ENCODE measurements at places on chromosomes 7 and 10. TPM values are rescaled to one million over a fixed set of nuclear protein-coding genes. Genes with fewer than 3 reads are reported as not detected.

DNA sequence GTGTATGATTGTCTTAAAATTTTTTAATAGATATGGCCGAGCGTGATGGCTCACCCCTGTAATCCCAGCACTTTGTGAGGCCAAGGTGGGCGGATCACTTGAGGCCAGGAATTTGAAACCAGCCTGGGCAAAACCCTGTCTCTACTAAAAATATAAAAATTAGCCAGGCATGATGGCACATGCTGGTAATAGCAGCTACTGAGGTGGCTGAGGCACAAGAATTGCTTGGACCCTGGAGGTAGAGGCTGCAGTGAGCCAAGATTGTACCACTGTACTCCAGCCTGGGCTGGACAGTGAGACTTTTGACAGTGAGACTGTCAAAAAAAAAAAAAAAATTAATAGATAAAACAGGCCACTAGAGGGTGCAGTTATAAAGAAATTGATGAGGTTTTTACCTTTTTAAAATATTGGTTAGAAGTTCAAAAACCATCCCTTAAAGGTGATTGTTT lies 20.5 kb downstream of the NOM1 start:
- no peak for DNase-seq

DNA sequence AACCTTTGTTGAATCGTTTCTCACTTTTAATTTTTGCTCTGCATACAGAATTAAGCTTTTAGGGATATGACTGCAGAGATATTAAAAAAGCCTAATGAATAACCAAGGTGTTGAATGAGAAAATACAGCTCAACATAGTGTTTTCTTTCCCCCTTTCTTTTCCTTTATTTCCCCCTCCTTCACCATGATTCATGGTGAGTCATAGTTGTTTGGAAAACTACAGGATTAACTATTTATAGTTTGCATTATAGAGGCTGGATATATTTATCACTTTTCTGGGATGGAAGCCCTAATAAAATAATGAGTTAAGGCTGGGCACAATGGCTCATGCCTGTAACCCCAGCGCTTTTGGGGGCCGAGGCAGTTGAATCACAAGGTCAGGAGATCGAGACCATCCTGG lies 115.0 kb downstream of the DNAJB9 start:
- DNase-seq, result no peak

DNA sequence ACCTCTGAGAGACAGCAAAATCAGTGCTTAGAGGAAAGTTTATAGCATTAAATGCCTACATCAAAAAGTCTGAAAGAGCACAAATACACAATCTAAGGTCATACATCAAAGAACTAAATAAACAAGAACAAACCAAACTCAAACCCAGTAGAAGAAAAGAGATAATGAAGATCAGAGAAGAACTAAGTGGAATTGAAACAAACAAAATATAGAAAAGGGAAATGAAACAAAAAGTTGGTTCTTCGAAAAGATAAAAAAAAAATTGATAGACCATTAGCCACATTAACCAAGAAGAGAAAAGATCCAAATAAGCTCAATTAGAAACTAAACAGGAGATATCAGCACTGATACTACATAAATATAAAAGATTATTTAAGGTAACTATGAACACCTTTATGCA lies 280.0 kb upstream of the NRG3 start:
- DNase-seq, result no peak

DNA sequence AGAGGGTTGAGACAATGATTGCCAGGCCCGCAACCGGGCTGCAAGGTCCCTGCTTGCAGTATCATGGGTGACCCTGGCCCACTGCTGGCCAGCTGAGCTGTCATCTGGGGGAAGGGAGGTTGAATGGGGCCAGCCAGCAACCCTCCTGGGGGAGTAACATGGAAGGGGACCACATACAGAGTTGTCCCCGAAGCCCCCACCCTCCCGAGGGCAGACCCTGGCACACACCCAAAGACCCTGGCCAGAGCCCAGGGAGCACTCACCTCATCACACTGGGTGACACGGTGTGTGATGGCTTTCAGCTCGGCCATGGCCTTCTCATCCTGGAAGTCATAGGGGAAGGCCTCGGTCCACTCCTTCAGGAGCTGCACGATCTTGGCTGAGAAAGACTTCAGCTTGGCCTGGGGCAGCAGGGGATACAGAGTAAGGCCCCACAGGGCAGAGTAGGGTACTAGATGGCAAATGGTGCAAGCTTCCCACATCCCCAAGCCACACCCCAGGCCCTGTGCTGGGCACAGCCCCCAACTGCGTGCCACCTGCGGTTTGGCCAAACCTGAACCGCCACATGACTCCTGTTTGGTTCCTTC lies 63.4 kb downstream of the CSGALNACT2 start:
- peak; percentile 31 for DNase-seq

Gene CYREN
- 40.8 TPM for total RNA-seq

Gene NPC1L1
- total RNA-seq, result not detected

Gene OR2A1
- total RNA-seq, result not detected

DNA sequence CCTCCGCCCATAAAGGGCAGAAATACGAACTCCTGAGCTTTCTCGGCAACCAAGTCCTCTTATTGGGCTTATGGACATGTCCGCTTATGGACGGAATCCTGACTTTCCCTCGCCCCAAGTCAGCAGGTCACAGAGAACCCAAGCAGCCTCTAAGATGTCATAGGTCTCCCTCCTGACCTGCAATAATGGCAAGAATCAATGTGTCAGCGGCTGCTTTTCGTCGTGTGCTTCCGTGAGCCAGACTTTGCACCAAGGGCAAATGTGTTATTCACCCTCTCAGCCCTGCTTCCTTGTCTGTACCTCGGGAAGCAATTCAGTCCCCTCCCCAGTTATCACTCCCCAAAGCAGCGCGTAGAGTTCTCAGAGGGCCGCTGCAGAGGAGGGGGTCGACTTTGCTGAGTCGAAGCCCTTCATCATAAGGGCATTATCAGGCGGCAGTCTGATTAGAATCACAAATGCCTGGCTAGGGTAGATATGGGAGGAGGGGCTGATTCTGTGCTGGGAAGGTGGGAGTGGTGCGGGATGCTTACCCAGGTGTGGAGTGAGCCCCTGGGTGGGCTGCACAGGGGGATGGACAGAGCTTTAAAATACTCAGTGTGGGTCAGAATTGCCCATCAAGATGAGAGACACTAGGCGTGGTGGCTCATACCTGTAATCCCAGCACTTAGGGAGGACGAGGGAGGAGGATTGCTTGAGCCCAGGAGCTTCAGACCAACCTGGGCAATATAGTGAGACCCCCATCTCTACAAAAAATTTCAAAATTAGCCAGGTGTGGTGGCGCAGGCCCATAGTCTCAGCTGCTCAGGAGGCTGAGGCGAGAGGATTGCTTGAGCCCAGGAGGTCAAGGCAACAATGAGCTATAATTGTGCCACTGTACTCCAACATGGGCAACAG lies 36.0 kb downstream of the COL26A1 start:
- DNase-seq, result no peak

Gene TDRD1
- 0.20 TPM for total RNA-seq

DNA sequence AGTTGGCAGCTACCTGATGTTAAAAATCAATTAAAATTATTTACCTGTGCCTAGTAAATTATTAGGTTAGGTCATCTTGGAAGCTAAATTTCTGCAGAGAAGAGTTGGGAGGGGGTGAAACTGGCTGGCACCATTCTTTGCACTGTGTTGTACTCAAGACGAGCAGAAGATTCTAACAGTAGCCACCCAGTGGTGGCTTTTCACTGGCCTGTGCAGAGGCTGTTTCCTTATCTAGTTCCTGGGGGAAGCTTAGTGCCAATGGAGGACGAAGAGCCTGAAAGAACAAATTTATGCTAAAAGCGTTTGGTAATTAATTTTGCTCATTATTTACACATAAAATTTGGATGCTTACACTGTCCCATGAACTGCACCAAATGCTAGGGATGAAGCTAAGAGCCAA lies 595.3 kb downstream of the XPNPEP1 start:
- DNase-seq, result no peak

- DNase-seq, result no peak
Observed at GRCh38 chr7:26188957-26189541, 11.5 kb downstream of the HNRNPA2B1 start.

- no peak for DNase-seq
Observed at GRCh38 chr10:25682203-25682851, 251.7 kb upstream of the MYO3A start.

DNA sequence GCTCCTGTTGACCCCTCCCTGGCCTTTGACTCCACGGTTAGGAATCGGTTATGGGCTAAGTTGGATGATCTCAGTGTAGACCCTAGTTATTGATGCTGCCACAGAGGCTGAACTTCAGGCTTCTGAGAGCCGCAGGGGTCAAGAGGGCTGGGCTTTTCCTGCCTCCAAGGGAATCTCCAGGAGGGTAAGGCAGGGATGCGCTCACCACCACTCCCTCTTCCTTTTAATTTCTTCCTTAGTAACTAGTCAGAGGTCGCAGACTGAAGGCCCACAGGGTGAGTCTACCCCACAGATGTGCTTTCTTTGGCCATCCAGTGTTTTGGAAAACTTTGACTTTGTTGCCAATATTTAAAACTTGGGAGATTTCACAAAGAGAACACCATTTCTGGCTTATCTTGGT lies 151.0 kb upstream of the TCF7L2 start:
- no peak for DNase-seq

- no peak for DNase-seq
Observed at GRCh38 chr10:44510379-44511115, 125.7 kb upstream of the CXCL12 start.

Gene BHLHA15
- not detected for total RNA-seq

- DNase-seq, result peak; percentile 77
Observed at GRCh38 chr10:71888623-71889387, 37.8 kb upstream of the PSAP start.

GRCh38 chr10:18767981-18768380 lies 108.8 kb downstream of the ARL5B start:
- no peak for DNase-seq

DNA sequence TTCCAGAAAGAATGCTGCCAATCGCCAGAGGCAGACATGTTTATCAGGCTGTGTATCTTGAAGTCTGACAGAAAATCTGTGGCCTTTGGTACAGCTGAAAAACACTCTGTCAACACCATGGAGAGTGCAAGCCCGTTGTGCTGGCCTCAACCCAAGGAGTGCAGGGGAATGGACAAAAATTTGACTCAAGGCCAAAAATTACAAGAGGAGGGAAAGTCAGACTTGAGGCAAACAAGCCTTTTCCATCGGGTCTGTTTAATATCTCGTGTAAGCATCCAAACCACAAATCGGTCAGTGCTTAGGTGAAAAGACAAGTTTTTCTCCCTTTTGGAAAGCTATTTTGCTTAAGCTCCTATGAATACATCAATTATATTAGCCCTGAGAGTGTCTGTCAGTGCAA lies 305.3 kb upstream of the NFE2L3 start:
- no peak for DNase-seq

DNA sequence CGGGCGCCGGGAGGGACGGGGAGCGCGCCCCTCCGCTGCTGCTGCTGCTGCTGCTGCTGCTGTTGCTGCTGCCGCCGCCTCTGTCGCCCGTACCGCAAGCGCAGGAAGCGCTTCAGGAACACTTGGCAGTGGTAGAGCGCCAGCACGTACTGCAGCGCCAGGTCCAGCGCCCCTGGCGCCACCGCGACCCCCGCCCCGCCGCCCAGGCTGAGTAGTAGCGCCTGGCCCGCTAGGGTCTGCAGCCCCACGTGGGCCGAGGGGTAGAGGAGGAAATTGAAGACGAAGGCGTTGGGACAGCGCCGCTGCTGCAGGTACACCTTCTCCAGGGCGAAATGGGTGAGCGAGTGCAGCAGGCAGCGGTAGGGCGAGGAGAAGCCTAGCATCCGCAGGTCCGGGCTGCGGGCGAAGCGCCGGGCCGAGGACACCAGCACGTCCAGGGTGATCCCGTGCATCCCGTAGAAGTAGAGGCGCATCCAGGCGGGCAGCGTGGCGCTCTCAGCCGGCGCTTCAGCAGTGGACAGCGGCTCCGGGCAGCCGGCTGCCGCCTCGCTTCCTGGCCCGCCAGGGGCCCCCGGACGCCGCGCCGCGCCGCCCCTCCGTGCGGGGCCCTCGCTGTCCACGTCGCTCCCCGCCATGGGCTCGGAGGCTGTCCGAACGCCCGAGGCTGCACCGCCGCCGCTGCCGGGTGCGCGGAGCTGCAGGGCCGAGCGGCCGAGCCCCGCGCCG lies at the start of gene TMEM229A:
TMEM229A (minus strand) TSS at position 699 of the 726 bp plus-strand sequence; CDS start at position 635, 64 bp downstream.
- peak; percentile 39 for DNase-seq

DNA sequence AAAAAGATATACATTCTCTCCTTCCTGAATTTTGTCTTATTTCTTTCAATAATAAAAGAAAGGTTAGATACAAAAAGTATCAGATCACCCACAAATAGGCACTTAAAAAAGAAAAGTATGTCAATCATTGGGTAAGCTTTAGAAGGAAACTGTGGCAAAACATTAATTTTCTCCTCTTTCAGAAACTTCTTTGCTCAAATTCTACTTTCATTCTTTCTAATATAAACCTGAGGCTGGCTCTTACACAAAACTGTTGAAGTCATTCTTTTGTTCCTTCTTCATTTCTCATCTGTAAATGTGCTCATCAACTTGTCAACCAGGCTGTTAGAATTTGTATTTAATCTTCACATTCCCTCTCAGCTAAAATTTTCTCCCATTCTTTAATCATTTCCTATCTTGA lies 124.6 kb downstream of the LRRN3 start:
- DNase-seq, result no peak

GRCh38 chr7:85328456-85328998 lies 141.7 kb upstream of the SEMA3D start:
- no peak for DNase-seq

GRCh38 chr7:132779164-132779563 lies 202.9 kb upstream of the PLXNA4 start:
- DNase-seq, result no peak

DNA sequence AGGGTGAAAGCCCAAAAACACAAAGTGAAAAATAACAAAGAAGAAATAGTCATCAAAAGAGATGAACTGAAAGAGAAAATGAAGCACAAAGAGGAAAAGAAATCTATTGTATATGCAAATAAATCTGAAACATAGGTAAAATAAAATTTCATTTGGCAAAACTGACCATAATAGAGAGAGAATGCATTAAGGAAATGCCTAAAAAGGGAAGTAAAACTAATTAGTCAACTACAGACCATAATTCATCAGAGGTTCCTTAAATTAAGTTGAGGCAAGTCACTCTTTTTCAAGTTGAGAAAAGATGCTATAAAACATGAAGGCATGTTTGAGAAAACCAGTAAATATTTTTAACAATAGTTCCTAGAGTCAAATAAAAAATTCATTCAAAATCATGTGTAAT lies 233.3 kb downstream of the LRRN3 start:
- DNase-seq, result no peak

Gene PKD1L1
- 0.34 TPM for total RNA-seq

Gene ENKUR
- not detected for total RNA-seq

Gene PDK4
- total RNA-seq, result 1.2 TPM

DNA sequence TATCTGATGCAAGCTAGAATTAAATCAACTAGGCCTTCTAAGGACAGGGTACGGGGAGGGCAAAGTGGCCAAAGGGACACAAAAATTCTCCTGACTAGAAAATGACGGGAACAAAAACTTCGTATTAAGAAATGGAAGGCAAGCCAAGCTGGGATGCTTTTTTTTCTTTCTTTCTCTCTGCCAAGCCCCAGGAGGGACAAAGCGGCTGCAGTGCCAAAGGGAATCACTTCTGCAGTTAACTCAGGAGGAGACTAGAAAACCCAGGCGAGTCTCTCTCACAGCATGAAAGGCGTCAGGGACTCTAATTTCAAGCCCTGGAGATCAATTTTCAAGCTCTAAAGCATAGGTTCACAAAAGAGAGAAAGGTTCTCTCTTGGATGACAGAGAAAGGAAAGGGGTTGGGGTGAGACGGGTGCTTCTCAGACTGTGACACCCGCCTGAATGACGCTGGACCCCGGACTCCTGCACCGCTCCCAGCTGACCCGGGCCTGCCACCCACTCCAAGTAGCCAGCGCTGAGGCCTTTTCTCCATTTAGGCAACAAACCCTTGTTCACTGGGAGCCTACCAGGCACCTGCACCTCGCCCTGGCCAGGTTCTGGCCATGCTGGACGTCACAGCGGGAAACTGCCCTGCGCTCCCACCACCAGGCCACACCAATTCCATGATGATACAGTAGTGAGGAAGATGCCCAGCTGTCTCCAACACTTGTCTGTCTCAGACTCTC lies 56.5 kb downstream of the KIAA1549 start:
- DNase-seq, result no peak
